ENCODE measurements at places on chromosomes 5 and 9. TPM values are rescaled to one million over a fixed set of nuclear protein-coding genes. Genes with fewer than 3 reads are reported as not detected.

Gene AFAP1L1
- 0.45 TPM for total RNA-seq

Gene PALM2AKAP2
- total RNA-seq, result 39.6 TPM

Gene PRUNE2
- total RNA-seq, result 24.5 TPM

Gene NAIP
- 6.1 TPM for total RNA-seq

Gene ZNF618
- 19.3 TPM for total RNA-seq

Gene MARVELD2
- 0.28 TPM for total RNA-seq

Gene PCDHA9
- total RNA-seq, result 0.02 TPM

Gene PCDHB9
- 5.1 TPM for total RNA-seq

Gene DAPK1
- total RNA-seq, result 62.0 TPM

Gene LCN2
- total RNA-seq, result not detected

Gene PRELID2
- not detected for total RNA-seq

Gene ABCA2
- 4.0 TPM for total RNA-seq

Gene CDH18
- 0.14 TPM for total RNA-seq

Gene DIPK1B
- 5.0 TPM for total RNA-seq

Gene KIF2A
- total RNA-seq, result 74.0 TPM

Gene QRFP
- not detected for total RNA-seq

Gene LVRN
- 0.53 TPM for total RNA-seq

Gene MAP1B
- 19.0 TPM for total RNA-seq

Gene CDC25C
- total RNA-seq, result 29.5 TPM

Gene TGFBI
- 4.8 TPM for total RNA-seq

Gene TSLP
- 0.69 TPM for total RNA-seq

Gene SLC27A6
- 0.04 TPM for total RNA-seq

Gene RUSC2
- total RNA-seq, result 5.6 TPM

Data from SJCRH30 (cell line).